Activated CD8-positive, alpha-beta memory T cell treated with anti-CD3 and anti-CD28 coated beads, Interleukin-2, amount 50 U/mL, for 48 hours (primary cell): ENCODE measurements at places on chromosomes 5 and 9.

DNA sequence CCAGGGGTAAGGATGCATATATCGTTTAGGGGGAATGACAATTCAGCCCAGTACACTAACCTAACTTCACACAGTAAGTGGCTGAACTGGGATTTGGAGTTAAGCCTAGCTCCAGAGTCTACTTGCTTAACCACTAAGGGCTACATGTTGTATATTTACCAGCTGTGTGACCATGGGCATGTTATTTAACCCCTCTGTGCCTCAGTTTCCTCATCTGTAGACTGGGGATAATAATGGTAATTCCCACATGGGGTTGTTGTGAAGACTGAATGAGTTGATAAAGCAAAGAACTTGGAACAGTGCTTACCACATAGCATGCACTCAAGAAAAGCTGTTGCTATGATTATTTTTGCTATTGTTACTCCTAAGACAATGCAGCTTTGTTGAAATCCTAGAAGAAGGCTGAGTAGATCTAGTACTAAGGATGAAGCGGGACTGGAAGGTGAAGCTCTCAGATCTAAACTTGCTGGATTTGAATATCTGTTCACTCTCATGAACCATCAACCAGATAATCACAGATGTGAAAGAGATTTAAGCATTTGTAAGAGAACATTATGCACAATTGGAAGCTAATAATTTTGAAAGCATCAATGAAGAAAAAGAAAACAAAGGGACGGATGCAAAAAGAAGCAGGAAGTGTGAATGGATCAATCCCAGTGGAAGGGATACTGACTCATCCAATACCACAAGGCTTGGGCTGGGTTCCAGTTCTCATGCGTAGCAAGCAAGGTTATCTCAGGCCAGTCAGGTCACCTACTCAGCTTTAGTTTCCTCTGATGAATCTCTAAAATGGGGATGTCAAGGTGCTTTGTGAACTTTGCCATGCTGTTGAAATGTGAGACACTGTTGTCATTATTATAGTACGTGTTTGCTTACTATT is 78.5 kb upstream of the TBC1D2 start:
- no peak for DNase-seq

DNA sequence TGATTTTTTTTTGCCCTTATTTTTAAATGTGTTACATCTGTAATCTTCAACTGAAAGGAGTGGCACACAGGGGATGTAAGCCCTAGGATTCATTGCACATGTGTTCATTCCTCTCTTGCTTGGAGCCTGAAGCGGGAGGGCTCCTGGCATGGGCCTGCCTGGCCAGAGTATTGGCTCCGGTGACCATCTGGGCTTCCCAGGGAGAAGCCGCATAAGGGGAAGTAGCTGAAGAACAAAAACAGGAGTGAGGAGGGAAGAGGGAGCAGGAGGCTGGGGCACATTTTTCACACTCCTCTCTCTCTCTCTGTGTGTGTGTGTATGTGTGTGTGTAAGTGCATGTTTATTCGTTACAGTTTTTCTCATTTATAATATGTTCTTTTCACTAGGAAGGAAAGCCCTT is 269.9 kb downstream of the PRR16 start:
- no peak for DNase-seq

DNA sequence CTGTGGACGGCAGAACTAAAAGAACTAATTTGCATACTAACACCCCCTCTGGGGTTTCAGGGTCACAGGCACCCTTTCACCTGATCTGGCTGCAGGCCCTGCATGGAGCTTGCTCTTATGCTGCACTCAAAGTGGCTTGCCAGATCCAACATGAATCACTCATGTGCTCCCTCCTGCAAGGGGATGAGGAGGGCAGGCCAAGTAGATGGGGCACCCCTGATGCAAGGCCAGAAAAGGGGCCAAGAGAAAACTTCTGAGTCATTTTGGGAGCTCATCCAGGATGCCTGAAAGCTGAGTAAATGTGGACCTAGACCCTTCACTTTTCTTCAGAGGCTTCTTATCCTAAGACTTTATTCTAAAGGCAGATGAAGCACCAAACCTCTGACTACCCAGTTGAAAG is 558.5 kb upstream of the PTGER4 start:
- DNase-seq: no peak

- DNase-seq: no peak
Observed at GRCh38 chr5:121029536-121030245, 565.6 kb downstream of the PRR16 start.

DNA sequence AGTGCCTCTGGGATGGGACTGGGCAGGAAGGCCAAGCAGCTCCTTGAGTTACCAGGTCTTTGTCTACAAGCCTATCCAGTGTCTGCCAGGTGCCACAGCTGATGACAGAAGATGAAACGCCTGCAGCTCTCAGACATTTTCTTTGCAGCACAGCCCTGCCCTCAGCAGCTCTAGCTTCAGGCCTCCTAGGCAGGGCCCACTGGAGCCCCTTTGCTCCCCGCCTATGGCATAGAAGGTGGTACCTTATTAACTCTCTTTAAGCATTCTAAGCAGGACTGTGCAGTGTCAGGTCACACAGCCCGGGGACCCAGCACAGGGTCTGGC is 1.3 kb upstream of the SKP1 start:
- no peak for DNase-seq

- DNase-seq: no peak
Observed at GRCh38 chr5:168072665-168073064, 218.8 kb upstream of the WWC1 start.

GRCh38 chr9:2177121-2177520 is 162.0 kb downstream of the SMARCA2 start:
- DNase-seq: no peak

- DNase-seq: no peak
Observed at GRCh38 chr9:134134949-134135342, 936 bp upstream of the WDR5 start.

DNA sequence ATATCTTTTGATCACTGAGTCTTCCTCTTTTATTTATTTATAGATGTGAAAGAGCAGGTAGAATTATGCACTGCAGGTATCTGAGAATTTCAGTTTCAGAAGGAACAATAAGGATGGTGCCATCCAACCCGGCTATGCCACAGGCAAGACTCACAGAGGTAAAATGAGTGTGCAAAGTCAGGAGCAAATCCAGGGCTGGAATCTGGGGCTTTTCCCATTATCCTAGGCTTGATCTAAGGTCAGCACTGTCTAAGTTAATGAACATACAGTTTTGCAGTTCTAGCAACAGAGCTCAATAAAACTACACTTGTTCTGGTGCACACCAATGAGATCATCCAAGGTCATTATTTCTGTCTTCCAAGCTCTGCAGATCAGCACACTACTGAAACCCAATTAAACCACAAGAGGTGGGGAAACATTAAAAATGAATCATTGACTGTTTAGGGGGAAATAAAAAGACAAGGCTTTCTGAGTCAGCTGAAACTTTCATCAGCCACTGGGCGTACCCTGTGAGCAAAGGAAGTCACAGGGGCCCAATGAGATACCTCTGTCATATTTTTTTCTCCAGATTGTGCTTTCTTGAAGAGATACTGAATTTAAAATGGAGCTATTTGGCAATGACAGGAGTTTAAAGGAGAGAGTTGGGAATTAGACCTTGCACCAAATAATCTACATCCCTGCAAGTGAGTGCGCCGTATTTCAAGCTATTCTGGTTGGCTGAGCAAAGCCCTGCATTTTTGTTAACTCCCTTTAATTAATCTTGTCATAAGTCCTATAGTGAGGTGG is 662.2 kb upstream of the ZNF608 start:
- DNase-seq: no peak

DNA sequence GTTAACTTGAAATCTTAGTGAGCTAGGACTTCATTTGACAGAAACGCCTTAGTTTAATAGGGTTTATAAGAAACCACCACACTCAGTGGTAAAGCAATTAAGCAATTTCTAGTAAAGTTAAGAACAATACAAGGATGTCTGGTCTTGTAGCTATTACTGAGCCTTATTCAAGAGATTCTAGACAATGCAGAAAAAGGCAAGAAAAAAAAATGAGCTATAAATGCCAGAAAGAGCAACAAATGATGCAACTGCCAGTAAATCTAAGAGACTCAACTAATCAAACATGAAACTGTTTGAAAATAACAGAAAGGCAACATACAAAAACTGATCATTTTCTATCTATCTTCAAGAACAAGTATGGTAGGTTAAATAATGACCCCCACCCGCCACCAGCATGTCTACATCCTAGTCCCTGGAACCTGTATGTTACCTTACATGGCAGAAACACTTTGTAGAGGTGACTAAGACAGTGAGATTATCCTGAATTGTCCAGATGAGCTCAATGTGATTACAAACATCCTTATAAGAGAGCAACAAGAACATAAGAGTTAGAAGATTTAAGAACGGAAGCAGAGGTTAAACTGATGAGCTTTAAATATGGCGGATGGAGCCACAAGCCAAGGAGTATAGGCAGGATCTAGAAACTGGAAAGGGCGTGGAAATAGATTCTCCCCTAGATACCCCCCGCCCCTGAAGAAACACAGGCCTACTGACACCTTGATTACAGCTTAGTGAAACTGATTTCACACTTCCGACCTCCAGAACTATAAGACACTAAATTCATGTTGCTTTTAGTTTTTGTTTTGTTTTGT is 93.0 kb downstream of the SUSD1 start:
- DNase-seq: no peak

DNA sequence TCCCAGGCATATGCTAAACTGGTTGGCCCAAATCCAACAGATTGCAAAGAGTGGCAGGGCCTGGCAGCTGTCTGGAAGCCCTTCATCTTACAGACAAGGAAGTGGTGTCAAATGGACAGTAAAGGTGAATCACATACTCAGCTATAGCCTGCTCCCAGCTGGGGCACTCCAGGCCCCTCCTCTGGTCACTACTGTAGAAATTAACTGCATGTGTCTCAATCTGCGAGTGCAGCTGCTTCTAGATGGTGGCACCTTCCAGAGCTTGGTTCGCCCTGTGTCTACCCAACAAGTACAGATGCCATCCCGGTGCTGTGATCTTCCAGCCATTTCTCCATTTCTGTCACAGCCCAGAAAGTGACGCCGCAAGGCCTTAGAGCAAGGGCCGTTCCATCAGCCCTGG is 50.2 kb downstream of the OTULIN start:
- DNase-seq: peak; percentile 48

- DNase-seq: no peak
Observed at GRCh38 chr9:118570066-118570465, 799.2 kb downstream of the BRINP1 start.

DNA sequence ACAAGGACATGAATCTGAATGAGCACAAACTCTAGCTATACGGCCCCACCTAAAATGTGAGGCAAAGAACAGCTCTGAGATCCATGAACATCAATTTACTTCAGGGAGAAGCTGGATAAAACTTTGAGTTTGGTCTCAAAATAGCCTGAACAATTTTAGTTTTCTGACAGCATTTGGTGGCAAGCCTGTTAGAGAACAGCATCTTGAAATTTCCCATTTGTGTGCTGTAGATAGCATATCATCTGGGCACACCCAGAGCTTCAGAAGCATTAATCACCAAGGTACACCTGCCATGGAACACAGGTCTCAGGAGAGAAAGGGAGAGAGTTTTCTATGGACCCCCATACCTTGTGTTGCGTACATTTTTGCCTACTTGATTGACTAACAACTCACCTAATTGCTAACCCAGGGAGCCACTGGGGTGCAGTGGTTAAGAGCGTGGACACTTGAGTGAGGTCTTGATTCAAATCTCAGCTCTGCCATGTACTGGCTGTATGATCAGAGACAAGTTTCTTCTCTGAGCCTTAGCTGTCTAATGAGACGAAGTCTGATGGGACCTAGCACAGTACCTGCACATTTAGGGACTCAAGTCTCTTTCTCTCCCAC is 264.9 kb downstream of the PIK3R1 start:
- DNase-seq: no peak

DNA sequence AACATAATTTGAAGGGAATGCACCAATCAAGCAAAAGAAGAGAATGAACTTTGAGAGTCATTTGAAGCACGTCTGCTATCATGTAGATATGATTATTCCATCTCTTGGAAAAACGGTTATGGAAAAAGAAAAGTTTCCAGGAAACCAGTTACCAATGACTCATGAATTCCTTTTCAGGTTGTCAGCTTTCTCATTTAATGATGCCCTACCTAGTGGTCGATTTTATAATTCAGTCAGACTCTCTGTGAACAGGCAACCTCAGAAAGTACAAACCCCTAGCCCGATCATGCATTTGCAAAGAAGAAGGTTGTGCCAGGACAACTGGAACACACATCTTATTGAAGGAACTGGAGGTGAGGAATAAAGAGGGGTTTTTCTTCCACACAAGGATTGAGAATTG is 355.1 kb upstream of the GRIA1 start:
- DNase-seq: no peak

GRCh38 chr9:35353731-35354365 is 136.1 kb upstream of the RUSC2 start:
- no peak for DNase-seq

- peak; percentile 64 for DNase-seq
Observed at GRCh38 chr9:96618209-96619123, 1.2 kb downstream of the CDC14B start.

GRCh38 chr5:165457859-165458481 is 1952.6 kb downstream of the MAT2B start:
- no peak for DNase-seq

GRCh38 chr9:87086221-87086818 is 139.0 kb upstream of the GAS1 start:
- no peak for DNase-seq

- DNase-seq: no peak
Observed at GRCh38 chr9:128382261-128382660, 11.1 kb downstream of the URM1 start.

GRCh38 chr9:111632060-111632459 is 926 bp downstream of the DNAJC25 start:
- DNase-seq: no peak

DNA sequence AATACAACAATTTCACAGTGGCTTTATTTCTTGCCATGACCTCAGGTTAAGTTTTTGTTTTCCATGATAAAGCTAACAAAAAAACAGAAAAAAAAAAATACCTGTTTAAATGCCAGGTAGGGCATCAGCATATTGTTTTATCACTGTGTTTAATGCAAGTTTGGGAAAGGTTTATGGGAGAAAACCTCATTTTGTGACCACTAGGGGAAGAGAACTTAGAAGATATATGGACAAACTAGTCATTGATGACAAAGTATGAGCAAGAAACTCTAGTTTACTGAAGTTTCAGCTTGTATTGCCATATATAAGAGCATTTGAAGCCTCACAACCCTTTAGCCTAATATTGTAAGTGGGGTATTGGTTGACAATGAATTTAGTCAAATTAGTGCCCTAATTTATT is 1431.4 kb upstream of the CDH18 start:
- DNase-seq: no peak

DNA sequence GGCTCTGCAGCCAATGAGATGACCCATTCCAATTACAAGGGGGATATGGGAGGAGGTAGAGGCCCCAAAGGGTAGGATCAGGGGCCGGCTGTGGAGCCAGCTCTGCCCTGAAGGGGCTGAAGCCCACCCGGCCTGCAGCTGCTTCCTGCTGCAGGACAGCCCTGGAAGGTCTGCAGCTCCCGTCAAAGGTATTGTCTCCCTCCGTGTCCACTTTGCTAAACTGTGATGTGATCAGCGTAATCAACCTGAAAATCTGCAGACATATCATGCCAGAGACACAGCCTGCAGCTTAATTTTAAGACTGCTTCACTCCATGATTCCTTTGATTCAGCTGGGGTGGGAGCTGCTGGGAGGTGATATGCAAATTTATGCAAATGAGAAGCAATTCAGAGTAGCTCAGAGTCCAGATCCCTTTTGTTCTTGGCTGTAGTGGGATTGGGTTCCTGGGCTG is 90.7 kb downstream of the GADD45G start:
- no peak for DNase-seq

GRCh38 chr5:153096381-153096780 is 394.1 kb upstream of the GRIA1 start:
- DNase-seq: no peak
